ENCODE measurements at places on chromosomes 12 and 14.

GRCh38 chr14:91964724-91965123, 17.2 kb upstream of the FBLN5 start:
- DNase-seq: no peak

DNA sequence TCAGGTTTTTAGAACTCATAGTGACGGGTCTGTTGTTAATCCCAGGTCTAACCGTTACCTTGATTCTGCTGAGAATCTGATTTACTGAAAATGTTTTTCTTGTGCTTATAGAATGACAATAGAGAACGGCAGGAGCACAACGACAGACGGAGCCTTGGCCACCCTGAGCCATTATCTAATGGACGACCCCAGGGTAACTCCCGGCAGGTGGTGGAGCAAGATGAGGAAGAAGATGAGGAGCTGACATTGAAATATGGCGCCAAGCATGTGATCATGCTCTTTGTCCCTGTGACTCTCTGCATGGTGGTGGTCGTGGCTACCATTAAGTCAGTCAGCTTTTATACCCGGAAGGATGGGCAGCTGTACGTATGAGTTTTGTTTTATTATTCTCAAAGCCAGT, 34.4 kb downstream of the PSEN1 start:
- no peak for DNase-seq

DNA sequence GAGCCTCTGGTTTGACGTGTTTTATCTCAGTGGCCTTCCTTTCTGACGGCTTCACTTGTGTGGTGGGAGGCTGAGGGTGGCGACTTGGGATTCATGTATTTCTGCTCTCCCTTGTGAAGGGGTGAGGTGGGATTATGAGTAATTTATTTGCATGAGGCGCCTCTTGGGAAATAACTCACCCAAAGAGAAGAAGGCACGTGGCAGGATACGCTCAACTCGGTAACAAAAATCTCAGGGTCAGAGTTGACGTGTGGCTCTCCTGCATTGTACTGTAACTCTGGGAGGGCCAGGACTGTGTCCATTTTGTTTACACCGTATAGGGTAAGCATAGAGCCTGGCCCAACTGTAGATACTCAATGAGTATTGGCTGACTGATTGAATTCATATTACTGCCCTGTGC, 14.6 kb upstream of the C1S start:
- no peak for DNase-seq

DNA sequence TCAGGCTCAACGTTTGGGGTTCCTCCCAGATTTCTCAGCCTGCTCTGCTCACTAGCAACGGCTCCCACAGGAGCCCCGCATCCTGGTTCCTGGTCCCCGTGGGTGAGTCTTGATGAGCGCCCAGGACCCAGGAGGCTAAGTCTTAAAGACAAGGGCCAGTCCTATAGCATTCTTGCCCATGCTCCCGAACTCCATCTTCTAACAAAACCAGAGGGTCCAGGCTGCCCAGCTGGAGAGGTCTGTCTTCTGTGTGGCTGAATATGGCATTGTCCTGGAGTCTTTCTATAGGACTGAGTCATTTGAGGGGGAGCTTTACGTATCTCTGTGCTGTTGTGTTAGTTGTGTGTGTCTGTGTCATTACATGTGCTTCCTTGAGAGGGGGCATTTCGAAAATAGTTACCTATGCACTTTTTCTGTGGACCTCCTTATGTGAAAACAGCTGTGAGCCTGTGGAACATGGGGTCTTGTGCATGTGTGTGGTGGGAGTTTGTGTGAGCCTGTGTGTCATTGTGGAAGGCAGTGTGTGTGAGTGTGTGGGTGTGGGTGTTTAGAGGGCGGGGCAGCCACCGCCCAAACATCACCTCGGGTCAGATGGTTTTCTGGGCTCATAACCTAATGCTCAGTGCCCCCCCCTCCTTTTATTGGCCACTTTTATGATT, 9.1 kb upstream of the TBX5 start:
- DNase-seq: no peak

DNA sequence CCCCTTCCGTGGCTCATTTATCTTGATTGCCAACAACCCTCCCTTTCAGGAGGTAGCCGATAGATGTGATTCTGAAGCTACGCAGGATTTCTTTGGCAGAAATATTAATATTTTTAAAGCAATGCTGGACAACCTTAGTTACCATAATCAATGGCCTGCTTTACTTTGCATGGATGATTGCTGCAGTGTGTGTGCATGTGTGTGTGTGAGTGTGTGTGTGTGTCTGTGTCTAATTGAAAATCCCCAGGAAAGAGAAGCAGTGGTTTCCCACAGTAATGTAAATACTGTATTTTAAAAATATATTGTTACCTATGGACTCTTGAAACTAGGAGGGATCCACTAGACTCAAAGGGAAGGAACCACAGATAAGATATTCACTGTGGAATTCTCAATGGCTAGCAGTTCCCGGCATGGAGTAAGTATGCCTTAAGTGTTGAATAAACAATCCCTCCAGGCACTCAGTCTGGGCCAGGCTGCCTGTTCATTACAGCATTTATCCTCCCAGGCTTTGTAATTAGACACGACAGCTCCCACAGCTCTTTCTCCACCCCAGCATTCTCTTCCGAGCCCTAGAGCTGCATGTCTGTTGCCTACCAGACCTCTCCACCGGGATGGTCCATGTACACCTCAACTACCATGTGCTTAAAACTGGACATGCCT, 22.5 kb upstream of the C14orf132 start:
- no peak for DNase-seq

DNA sequence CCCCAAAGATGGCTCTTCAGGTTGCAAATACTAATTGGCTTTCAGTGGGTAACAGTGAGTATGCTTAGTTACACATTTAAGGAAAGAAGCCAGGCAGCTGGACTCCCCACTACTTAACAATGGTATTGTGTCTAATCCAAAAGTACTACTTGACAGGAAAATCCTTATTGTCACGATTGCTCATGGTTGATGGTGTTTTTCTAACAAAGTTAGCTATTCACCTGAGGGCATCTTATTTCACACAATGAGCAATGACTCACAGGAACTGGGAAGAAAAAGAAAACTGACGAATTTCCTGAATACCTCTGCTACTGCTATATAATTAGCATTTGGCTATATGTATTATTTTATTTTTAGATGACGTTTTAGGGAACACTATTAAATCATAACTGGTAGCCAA, 33.4 kb upstream of the ALG10 start:
- no peak for DNase-seq

GRCh38 chr12:41096797-41097196, 91.3 kb upstream of the PDZRN4 start:
- DNase-seq: no peak

DNA sequence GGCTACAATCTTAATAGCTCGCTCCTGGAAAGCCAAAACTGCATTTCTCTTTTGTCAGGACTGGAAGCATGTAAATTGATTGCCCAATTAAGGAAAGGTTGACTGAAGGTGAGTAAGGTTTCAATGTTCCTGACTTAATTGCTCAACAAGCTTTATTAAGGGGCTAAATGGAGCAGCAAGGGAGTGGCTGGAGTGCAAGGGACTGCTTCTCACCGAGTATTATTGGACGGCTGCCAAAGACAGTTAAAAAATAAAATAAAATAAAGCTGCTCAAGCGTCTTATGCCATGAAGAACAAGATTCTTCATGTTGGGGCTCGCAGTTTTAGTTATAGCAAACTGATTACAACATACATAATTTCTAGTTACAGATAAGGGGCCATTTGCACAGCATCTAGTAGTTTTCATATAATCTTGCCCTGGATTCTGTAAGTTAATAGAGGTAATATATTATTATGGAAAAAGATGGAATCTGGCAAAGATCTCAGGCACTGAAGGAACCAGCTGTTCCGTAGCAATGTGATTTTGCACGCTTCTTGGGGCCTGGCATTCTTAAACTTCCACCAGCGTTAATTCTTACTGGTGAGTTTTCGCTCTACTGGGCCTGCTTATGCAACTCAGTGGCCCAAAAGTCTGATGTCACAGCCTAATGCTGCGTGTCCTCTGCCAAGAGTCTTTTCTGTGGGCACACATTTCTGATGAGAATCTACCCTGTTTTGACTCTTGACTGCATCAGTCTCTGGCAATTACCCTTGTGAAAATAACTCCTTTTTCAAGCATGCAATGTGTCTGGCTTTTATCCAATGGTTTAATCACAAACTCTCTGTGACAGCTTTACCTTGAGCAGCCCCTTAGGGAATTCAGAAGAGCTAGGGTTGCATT, 108.5 kb downstream of the SLC38A1 start:
- no peak for DNase-seq

DNA sequence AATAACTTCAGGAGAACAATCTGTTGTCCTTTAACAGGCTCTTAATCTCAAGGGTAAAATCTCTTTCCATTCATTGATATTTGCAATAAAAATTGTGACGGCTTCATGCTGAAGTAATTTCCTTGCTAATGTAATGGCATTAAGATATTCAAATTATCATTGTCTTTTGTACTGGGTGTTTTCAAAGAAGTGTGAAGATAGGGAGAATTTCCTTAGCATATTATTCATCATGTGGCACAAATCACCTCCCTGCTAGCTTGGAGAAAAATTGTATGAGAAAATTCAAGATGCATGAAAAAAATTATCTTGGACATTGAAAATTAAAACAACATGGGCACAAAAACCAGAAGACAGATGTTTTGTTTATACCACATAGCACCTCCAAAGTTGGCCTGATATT, 63.6 kb upstream of the ARID2 start:
- DNase-seq: no peak

- DNase-seq: peak; percentile 89
Observed at GRCh38 chr12:65948320-65949008, 124.2 kb downstream of the HMGA2 start.

All from brain microvascular endothelial cell (primary cell).